ENCODE measurements at places on chromosomes 7 and 10.

DNA sequence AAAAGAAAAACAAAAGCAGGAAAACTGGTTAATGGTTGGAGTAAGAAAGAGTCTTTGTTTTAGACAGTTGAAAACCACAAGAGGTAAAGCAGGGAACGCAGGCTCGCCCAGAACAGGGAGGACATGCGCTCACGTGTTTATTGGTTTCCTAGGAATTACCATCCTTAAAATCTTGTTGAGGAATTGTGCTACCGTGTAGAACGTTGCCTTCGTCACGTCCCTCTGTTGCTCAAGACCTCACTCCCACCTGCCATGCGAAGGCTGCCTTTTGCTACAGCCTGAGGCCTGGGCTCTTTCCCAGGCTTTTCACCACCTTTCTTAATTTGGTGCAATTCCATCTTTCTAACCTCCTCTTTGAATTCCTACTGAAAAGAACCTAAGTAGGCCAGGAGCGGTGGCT is 61.6 kb upstream of the CAMK1D start:
- no peak for DNase-seq

DNA sequence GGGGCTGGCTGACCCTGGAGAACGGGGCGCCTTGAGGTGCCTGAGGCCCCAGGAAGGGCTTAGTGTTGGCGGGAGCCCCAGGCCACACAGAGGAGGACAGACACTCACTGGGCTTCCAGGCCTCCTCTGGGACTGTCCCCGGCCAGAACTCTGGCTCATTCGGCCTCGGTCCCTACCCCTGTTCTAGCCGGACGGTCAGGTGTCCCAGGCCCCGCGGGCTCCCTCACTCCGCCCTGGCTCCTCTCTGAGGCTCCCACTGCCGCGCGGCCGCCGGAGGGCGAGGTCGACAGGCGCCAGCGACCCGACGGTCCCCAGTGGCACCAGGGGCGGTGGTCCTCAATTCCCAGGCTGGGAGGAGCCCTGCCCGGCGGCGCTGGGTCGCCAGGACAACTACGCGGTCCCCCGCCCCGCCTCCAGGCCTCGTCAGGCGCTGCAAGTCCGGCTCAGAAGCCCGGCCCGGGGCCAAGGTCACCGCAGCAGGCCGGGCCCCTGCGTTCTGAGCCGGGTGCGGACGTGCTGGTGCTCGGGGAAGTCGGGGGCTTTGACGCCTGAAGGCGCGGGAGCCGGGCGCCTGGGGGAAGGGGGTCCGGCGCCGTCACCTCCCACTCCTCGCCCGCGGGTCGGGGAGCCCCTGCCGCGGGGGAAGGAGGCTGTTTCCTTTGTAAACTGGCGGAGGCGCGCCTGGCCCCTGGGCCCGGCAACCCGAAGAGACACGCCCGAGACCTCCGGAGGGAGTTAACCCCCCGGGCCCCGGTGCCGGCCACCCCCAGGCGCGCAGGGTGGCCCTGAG is 1.1 kb upstream of the PWWP2B start:
- DNase-seq, result peak; percentile 45

GRCh38 chr7:35878351-35878750 is 77.5 kb downstream of the SEPTIN7 start:
- DNase-seq, result no peak

DNA sequence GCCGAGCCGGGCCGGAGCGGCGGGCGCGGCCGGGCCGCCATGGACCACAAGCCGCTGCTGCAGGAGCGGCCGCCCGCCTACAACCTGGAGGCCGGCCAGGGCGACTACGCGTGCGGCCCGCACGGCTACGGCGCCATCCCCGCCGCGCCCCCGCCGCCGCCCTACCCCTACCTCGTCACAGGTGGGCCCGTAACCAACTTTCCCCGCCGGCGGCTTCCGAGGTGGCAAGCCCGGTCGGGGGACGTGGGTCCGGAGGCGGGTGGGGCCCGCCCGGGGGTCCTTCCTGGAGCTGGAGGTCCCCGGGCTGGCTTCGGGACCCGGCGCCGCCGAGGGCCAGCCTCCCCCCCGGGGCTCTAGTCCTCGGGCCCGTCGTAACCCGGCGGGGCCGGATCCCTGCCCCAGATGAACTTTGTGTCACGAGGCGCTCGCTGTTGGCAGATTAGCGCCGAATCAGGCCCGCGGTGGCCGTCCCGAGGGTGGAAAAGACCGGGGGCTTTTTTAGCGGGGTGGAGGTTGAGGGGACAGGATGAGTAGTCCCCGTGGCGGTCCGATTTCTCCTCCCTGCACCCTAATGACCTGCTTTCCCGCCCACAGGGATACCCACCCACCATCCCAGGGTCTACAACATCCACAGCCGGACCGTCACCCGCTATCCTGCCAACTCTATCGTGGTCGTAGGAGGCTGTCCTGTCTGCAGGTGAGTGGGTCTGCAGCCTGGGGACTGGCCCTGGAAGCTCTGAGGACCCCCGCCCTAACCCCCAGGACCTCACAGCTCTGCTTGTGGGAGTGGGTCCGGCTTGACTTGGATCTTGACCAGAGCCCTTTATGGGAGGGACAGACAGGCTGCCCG is 496 bp downstream of the BRI3 start:
- DNase-seq, result peak; percentile 45

GRCh38 chr7:46068159-46068558 is 147.1 kb upstream of the IGFBP3 start:
- DNase-seq, result no peak
